ENCODE measurements at places on chromosomes 12 and 14. TPM values are rescaled to one million over a fixed set of nuclear protein-coding genes. Genes with fewer than 3 reads are reported as not detected.

- no peak for ATAC-seq
Observed at GRCh38 chr12:6208130-6208529, 7.9 kb downstream of the CD9 start.

The CDKN1B gene
- total RNA-seq, result 41.1 TPM

The ASIC1 gene
- total RNA-seq, result 0.53 TPM

- peak; percentile 44 for ATAC-seq
Observed at GRCh38 chr12:7219599-7220243, 30.2 kb downstream of the PEX5 start.

DNA sequence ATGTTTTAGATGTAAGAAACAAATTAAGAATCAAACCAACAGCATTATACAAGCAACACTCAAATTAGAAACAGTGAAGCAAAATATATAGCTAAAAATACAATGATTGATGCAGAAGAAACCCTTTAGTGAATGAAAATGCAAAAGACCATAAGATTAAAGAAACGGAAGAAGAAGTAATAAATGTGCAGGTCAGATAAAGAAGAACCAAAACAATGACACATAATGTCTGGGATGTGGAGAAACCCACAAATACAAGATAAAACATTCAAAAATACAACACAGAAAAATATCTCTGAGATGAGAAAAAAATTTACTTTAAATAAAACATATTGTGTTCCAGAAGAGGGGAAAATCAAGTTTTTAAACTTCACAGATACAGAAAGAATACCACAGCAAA is 73.4 kb upstream of the AVPR1A start:
- no peak for ATAC-seq

GRCh38 chr14:34277191-34277590 is 184.8 kb downstream of the SPTSSA start:
- ATAC-seq, result peak; percentile 95

The LRFN5 gene
- total RNA-seq, result not detected

GRCh38 chr14:32468955-32469354 is 139.9 kb downstream of the AKAP6 start:
- no peak for ATAC-seq

The KRT74 gene
- total RNA-seq, result not detected

The CLEC6A gene
- not detected for total RNA-seq

Measured in activated T-helper 17 cell treated with anti-CD3 and anti-CD28 coated beads, Interleukin-2, amount 50 U/mL, for 72 hours (primary cell).